ENCODE measurements at places on chromosomes 1 and 21. TPM values are rescaled to one million over a fixed set of nuclear protein-coding genes. Genes with fewer than 3 reads are reported as not detected.

Gene PCAT6
- 3.9 TPM for polyA plus RNA-seq

Gene CD1C
- not detected for polyA plus RNA-seq

Gene C1orf210
- 7.7 TPM for polyA plus RNA-seq

Gene RXRG
- polyA plus RNA-seq = 0.50 TPM

Gene CDC20
- polyA plus RNA-seq = 11.3 TPM

Gene C4BPA
- 2.5 TPM for polyA plus RNA-seq
